AG04450 (cell line): ENCODE measurements at places on chromosomes 6 and 20.

GRCh38 chr6:170369403-170369802 is 62.8 kb downstream of the FAM120B start:
- no peak for DNase-seq

DNA sequence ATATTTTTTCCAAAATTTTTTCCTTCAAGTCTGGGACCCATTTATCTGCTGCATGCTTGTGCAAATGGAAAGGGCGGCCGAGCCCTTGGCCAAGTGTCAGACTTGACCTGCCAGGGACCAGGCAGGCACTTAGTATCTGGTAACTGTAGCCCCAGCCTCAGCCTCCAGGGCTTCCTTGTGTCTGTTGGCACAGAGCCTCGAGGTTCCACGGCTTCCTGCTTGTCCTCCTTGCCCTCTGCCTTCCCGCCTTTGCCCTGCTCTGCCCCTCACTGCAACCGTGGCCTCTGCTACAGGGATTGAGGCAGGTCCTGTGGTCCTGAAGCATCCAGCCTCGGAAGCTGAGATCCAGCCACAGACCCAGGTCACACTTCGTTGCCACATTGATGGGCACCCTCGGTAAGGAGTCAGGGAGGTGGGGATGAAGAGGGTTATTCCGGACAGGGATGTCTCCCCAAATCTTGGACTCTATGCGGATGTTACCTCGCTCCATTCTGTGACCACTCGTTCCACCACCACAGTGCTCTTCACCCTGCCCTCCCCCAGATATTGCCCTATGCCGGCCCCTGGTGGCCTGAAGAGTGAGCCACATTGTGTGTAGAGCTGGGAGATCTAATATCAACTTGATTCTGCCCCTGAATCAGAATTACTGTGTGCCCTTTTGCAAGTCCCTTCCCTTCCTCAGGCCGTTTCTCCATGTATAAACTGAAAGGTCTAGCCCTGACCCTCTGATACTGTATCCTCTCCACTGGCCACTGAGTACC is 41.5 kb upstream of the SRF start:
- DNase-seq = no peak

DNA sequence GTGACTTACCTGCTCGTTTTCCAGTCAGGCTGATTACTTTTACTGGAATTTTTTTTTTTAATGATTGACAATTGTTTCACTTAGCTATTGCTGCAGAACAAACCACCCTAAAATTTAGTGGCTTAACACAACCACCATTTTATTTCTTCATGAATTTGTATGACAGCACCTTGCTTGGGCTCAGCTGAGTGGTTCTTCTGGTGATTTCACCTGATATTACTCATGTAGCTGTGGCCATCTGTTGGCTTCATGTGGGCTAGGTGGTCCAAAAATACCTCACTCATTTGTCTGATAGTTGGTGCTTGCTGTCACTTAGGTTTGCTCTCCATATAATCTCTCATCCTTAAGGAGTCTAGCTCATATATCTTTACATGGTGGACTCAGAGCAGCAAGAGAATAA is 5.3 kb downstream of the ISM1 start:
- DNase-seq = no peak

DNA sequence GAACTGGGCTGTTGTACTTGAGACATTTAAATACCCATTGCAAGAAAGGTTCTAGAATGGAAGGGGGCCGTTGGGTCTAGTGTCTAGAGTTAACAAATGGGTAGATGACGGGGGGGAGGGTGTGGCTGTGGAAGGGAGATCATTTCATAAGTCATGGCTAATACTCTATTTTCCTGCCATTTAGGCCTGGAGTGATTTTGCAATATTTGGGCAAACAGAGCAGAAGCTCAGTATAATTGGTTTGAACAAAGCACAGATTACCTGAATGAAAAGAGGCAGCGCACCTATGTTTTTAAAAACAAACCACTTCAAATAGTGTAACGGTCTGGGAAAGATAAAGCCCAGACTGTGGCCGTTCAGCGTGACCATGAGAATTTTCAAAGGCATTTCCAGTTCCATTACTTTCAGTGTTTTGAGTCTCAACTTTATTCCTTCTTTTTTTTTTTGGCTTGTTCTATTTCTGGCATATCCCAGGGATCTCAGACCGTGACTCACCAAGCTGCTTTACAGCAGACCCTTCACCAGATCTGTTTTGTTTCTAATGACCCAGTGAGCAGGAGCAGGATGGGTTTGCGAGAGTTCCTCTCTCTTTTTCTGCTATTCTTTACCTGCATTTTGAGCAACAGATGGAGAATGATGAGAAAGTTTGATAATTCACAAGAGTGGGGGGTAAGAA is 73.7 kb downstream of the LYRM2 start:
- DNase-seq = no peak

GRCh38 chr6:108995296-108995695 is 99.3 kb downstream of the SESN1 start:
- no peak for DNase-seq

DNA sequence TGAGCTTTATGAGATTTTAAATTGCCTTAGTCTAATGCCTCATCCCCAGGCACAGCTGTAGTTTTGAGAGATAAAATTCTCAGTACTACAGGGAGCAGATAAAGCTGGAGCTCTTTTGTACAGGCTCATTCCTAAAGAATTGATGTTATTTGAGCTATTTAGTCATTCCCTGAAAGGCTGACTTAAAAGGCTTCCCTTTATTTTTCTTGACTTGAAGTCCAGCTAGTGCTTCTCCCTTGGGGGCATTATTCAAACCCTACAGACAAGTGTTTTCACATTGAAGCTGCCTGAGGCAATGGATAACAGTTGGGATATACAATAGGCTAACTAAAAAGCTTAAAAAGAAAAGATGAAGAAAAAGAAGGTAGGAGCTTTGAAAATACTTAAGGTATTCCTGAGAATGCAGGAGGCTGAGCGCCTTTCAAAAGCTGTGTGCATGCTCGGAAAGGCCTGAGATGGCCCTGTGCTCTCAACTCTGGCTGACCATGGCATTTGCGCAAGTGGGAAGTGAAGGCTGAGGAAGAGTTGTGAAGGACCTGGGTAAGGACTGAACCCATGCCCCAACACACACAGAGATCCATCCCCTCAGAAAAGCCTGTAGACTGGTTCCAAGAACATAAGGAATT is 315.1 kb downstream of the SMOC2 start:
- no peak for DNase-seq

DNA sequence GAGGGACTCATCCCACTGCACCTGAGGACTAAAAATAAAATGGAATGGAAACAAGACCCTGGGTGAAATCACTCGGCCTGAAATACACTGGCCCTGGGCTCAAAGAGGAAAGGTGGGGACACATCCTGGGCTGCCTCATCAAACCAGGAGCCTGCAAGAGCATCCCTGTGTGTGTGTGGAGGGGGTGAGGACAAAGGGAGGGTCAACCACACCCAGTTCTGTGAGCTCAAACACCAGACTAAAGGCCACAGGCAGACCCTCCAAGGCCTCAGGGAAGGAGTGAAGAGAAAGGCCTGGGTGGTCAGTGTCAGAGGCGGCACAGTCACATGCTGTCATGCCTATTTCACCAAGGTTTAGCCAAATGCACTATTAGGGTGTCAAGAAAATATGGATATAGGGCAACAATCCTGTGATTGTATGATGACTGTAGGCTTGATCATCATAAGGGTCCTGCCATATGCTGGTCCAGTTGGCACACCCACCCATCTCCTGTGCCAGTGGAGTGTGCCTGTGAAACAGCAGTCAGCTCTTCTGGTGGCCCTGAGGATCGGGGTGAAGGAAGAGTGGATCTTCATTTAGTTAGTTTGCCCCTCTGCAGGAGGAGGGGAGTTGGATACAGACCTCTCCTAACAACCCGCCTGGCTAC is 28.9 kb downstream of the SRSF3 start:
- no peak for DNase-seq

DNA sequence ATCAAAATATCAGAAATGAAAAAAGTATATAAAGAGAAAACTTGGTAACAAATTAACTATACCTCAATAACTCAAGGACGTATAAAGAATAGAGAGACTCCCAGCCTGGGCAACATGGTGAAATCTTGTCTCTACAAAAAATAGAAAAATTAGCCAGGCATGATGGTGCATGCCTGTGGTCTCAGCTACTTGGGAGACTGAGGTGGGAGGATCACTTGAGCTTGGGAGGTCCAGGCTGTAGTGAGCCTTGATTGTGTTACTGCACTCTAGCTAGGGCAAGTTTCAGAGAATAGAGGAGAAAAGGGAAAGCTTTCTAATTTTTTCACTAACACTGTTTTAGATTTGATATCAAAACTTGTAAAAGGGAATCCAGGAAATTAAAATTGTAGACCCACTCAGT is 295.9 kb downstream of the GJA1 start:
- DNase-seq = no peak

DNA sequence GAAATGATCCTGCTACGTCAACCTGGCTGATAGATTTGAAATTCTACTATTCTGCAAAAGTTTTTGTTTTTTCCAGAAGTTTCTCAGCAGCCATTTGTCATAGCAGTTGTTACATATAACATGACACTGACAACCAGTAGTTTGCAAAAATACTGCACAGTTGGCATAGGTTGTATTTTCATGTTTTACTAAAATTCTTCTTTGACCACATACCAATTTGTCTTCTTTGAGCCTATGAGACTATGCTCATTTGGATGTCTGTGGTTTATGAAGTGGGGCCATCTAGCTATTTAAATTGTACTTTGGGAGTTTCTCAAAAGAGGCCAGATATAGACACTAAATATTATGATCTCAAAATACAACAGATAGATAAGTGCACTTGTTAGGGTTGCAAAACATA is 104.9 kb upstream of the PREP start:
- DNase-seq = no peak

GRCh38 chr20:4073852-4074741 is 58.7 kb upstream of the RNF24 start:
- DNase-seq = no peak
